ENCODE measurements at places on chromosomes 5 and 9. TPM values are rescaled to one million over a fixed set of nuclear protein-coding genes. Genes with fewer than 3 reads are reported as not detected.

DNA sequence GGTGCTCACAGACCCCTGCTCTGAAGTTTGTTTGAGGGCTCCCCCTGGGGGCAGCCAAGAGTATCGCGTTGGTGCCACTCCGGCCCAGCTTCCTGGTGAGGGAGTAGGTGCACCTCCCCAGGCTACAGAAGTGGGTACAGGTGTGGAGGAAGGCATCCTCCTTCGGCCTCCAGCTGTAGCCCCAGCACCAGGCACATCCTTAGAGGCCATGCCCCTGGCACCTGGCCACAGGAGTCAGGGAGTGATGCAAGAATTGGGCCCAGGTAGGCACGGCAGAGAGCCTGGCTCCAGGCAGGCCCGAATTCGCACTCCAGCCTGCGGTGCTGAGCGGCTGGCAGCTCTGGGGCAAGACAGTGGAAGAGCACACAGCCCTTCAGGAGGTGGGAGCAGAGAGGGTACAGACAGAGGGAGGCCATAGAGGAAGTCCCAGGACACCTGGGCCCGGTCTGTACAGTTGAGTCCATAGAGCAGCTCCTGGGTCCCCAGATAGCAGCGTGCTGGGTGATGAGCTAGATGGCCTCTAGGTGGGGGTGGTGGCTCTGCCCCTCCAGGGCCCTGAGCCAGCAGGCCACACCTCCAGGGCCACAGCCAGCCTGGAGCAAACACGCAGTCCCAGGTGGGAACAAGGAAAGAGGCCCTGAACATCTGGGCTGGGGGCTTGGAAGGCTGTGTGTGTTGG lies 2.4 kb downstream of the SAPCD2 start:
- peak; percentile 77 for DNase-seq

DNA sequence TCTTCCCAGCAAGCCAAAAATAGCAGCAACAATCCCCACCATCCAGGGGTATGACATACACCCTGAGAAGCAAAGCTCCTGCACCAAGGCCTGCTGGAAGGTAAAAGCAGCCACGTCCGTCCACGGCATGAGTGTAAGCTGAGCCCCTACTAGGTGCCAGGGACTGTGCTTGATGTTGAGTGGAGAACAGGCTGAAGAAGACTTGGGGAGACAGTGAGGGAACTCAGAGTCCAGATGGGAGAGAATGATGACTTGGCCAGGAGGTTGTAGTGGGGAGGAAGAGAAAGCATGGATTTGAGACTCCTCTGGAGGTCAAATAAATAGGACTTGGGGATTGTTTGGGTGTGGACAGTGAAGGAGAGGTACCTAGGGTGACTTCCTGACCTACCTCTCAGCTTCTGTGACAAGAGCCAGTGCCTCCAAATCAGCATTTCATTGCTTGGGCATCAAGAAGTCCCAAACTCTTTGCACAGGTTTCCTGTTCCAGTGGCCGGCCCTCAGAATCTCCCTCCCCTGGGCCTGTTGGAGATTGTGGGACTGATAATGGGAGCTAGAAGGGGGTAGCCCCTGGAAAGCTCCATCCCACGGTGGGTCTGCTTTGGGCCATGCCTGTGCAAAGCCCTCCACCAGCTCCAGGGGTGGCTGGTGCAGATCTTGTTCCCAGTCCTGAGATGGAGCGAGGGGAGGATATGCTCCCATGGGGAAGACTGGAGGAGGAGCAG lies 58.3 kb upstream of the ADAMTS2 start:
- no peak for DNase-seq

Gene SPRY4
- 10.2 TPM for total RNA-seq

Gene OMD
- total RNA-seq = 6.4 TPM

GRCh38 chr5:169289520-169289919 lies 11.4 kb downstream of the SLIT3 start:
- no peak for DNase-seq

Gene PCDHGA12
- total RNA-seq = 4.8 TPM

DNA sequence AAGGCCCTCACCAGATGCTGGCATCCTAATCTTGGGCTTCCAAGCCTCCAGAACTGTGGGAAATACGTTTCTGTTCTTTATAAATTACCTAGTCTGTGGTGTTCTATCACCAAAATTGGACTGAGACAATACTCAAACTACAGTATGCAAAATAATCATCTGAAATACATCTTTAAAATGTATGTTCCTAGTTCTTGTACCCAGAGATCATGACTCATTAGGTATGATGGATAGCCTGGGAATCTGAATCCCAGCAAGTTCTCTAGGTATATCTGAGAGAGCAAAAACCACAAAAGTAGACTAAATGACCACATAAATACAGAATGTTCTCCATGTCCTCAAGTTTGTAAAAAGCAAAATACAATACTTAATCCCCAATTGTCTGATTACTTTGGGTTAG lies 166.3 kb downstream of the YIPF5 start:
- no peak for DNase-seq

- DNase-seq = no peak
These were observed 99.4 kb downstream of the OXCT1 start for GRCh38 chr5:41770799-41771198.

DNA sequence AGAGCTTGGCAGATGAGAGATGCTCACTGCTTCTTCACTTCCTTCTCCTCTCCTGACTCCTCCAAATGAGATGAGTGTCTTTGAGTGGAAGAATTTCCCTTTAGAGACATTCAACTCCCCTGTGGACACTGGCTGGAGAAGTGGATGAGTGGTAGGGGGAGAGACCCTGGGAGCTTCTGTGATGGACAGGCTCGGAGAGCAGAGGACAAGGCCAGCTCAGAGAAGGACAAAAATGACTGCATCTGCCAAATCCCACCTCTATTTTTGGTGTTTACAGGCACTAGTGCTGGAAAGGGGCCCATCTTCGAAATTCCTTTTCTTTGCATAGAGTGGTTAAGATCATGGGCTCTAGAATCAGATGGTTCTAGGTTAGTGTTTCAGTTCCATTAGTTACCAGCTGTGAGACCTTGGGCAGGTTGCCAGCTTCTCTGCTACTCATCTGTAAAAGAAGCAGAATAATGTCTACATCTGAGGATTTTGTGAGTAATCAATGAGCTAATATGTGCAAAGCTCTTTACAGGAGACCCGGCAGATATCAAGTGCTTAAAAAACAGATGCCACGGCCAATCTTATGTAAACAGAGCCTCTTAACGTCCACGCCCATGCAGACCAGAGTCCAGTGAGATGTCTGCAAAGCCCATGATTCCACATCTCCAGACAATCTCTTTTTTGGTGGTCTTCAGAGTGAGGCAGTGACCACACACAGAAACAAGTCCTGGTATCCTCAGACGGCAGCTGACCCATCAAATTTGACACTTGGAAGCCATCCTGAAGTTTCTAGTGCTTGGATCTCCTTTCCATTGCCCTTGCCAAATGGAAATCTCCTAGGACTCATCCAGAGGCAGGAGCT lies 13.6 kb upstream of the COL27A1 start:
- DNase-seq = peak; percentile 41

Gene WWC1
- total RNA-seq = 2.2 TPM

- DNase-seq = no peak
These were observed 244.2 kb downstream of the RFK start for GRCh38 chr9:76150013-76150412.

DNA sequence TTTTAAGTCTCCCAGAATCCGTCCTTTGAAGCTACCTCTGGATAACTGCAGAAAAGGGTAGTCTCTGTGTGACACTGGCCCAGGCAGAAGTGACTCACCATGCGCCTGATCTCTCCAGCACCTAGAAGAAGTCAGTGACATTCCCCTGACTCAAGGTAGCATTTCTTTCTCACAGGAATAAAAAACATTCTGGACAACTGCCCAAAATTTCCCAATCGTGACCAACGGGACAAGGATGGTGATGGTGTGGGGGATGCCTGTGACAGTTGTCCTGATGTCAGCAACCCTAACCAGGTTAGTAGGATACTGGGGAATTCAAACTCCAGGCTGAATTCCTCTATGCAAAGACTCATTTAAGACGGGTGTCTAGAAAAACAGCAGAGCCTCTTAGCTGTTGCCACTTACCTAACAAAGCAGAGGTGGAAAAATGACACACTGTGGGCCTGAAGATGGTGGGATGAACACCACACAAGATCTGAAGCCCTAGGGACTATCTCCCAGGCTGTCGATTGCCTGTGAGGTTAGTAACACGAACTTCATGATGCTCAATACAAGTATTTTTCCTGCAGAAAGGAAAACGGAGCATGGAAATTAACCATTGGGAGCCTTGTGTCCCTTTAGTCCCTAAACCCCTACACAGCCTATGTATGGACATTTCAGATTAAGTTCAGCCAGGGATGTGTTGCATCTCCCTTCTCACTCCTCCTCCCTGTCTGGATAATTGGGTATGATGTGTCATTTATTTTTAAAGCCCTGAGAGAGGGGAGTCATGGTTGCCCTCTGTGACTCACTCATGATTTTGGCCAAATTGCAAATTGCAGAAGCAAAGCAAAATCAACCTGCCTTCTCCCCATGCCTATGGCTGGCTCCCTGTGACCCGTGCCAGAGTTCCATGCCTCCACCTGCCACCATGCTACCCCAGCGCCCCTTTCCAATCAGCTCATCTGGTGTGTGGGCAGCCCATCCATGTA lies 37.2 kb downstream of the THBS4 start:
- no peak for DNase-seq

DNA sequence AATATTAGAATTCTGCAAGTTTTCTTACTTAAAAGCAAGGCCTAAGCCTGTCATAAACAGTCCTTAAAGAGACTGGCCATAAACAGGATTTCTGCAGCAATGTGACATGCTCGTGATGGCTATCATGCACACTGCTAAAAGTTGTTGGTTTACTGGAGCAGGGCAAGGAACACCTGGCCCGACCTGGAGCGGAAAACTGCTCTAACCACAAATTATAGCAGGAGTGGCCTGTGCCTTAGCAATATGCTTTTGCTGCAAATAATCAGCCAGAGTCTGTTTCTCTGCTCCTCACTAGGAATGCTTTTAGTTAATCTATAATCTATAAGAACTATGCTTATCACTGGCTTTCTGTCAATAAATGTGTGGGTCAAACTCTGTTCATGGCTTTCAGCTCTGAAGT lies 322.9 kb upstream of the RPS23 start:
- DNase-seq = no peak

Gene ACSL6
- 2.7 TPM for total RNA-seq

DNA sequence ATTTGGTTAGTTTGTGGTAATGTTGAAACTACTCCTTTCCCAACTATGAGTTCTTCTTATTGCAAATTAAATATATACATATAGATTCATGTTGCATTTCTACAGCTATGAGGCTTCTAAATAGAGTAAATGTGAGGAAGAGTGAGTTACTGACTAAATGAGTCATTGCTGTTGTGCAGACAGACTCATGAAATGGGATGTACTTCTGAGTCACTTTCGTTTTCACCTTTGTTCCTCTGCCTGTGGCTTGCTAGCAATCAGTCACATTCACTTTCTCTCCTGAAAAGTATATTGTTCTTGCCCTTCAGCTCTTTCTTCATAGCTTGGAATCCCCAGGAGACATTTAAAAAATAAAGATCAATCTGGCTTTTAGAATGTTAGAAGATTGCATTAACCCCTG lies 295.5 kb upstream of the SMC2 start:
- no peak for DNase-seq

GRCh38 chr5:14102666-14103065 lies 40.5 kb upstream of the TRIO start:
- no peak for DNase-seq

Gene MCTP1
- 7.8 TPM for total RNA-seq

DNA sequence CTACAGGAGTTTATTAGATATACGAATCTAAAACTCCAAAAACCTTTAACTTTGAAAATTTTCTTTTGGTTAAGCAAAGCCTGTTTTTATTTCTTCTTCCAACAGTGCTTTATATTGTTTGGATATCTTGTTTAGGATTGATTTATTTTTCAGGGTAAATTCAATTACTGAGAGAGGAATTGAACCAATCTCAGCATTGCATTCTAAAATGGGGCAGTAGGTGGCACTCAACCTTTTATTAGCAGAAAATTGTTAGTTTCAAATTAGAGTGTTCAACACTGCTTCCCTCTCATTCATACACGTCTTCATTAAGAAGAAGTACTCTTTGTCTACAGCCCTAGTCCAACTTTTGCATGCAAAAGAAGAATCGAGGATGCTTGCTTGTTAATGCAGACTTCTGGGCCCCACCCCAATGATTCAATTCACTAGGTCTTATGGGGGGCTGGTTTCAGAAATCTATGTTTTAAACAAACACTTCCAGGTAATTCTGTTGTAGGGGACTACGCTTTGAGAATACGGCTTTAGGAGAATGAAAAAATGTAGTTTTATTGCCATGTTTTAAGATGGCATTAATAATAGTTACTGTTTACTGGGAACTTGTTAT lies 26.6 kb downstream of the MRPL22 start:
- DNase-seq = no peak

GRCh38 chr9:16064771-16065170 lies 511.9 kb downstream of the CCDC171 start:
- DNase-seq = no peak

Gene CDX1
- not detected for total RNA-seq

DNA sequence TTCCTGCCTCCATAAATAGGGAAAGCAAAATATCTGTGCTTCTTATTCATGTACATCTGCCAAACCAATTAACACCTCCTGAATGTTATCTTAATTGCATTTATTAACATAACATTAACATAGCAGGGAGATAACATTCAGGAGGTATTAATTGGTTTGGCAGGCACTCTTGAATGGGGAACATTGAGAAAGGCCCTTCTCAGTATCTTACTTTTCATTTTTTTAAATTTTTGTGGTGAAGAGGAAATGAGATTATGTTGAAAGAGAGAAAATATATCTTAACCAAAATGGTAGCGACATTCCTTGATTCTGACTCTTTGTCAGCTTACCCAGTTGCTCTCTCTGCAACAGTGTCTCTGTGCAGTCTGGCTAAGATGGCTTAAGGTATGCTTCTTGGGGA lies 100.4 kb upstream of the TLE1 start:
- DNase-seq = no peak

Gene SLC46A2
- not detected for total RNA-seq

DNA sequence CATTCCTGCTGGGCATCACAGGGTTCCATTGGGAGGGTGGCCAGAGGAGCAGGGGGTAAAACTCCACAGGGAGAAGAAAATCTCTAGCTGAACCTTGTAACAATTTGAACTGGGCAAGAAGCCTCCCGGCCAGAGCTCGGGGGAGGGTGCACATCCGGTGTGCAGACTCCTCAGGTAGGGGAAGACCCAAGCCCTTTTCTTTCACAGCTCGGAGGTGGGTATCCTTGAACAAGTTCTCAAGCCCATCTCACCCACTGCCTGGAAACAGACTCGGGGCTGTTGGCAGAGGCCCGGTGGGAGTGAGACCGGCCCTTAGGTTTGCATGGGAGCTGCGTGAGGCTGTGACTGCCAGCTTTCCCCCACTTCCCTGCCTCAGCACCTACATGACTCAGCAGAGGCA lies 111.5 kb upstream of the IL7R start:
- no peak for DNase-seq

GRCh38 chr5:118070041-118070440 lies 918.3 kb downstream of the DTWD2 start:
- no peak for DNase-seq
